ENCODE measurements at places on chromosomes 11 and 22.

DNA sequence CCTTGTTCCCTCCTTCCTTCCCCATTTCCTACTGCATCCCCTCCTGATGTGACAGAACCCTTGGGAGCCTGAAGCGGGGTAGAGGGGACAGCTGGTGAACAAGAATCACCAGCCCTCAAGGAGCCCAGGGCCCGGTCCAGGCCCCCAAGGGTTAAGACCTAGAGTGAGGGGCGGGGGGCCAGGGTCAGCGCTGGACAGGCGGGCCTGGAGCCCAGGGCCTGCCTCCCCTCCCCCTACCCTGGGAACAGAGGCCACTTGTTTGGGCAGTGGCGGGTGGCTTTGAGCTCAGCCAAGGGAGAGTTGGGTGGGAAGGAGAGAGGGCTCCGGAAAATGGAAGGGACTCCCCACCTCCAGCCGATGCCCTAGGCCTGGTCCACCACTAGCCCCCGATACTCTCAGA, 2.1 kb downstream of the ARAP1 start:
- DNase-seq, result no peak

- DNase-seq, result peak; percentile 26
Measured at GRCh38 chr11:2684581-2684980, 15.2 kb downstream of the KCNQ1OT1 start.

DNA sequence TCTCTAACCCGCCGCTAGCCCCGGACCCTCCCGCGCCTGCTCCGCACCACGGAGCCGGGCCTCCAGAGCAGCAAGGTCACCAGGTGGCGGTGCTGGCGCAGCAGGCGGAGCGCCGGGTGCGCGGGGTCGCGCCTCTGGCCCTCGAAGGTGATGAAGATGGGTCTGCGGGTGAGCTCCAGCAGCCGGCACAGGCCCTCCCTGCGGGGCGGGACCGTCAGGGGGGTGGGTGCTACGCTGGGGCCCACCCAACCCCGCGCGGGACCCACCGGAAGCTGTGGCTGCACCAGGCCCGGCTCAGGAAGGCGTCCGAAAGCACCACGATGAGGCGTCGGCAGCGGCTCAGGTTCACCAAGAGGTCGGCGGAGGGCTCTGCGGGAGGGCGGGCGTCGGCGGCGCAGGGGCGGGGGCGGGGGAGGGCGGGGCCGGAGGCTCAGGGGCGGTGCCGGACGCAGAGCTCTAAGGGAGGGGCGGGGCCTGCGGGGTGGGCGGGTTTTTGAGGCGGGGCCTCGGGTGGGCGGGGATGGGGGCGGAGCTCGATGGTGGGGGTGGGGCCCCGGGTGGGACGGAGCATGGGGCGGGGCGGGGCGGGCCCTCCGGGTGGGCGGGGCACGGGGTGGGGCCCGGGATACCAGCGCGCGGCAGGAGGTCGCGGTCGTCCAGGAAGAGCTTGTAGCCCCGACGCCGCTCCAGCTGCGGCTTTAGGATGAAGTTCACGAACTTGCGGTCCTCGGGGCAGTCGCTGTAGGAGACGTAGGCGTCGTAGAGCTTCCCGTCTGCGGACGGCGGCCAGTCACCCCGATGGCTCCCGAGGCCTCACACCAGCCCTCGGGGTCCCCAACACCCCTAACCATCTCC, 7.8 kb downstream of the SIGIRR start:
- DNase-seq, result peak; percentile 92

DNA sequence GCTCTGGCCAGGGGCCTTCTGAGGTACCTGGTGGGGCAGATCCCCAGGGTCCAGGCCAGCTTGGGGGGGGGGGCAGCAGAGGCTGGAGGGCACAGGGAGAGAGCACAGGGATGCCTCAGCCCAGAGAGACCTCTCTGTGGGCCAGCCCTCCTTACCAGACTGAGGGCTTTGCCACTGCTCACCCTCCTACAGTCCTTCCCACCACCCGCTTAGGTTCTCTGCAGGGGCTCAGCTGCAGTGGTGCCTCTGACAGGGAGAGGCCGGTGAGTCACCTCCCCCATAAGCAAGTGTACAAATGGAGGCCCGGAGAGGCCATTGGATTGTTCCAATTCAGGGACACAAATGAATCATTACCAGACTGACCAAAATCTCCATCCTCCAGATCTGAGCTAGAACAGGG, 68.1 kb upstream of the LMO1 start:
- DNase-seq, result no peak

- no peak for DNase-seq
Measured at GRCh38 chr11:63635762-63636465, 21.7 kb upstream of the PLAAT3 start.

GRCh38 chr11:13140028-13140870, 131.1 kb downstream of the RASSF10 start:
- no peak for DNase-seq

DNA sequence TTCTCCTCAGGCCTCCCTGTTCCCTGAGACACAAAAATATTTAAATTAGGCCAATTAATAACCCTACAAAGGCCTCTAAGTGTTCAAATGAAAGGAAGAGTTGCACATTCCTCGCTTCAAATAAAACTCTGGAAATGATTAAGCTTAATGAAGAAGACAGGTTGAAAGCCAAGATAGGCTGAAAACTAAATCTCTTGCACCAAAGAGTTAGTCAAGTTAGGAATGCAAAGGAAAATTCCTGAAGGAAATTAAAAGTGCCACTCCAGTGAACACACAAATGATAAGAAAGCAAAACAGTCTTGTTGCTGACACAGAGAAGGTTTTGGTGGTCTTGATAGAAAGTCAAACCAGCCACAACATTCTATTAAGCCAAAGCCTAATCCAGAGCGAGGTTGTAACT, 574.4 kb downstream of the OPCML start:
- DNase-seq, result no peak

- no peak for DNase-seq
Measured at GRCh38 chr11:113721462-113722066, 15.5 kb upstream of the TMPRSS5 start.
